Activated B cell treated with CpG ODN at 0.5 μM for 24 hours (primary cell): ENCODE measurements at places on chromosomes 16 and 17.

DNA sequence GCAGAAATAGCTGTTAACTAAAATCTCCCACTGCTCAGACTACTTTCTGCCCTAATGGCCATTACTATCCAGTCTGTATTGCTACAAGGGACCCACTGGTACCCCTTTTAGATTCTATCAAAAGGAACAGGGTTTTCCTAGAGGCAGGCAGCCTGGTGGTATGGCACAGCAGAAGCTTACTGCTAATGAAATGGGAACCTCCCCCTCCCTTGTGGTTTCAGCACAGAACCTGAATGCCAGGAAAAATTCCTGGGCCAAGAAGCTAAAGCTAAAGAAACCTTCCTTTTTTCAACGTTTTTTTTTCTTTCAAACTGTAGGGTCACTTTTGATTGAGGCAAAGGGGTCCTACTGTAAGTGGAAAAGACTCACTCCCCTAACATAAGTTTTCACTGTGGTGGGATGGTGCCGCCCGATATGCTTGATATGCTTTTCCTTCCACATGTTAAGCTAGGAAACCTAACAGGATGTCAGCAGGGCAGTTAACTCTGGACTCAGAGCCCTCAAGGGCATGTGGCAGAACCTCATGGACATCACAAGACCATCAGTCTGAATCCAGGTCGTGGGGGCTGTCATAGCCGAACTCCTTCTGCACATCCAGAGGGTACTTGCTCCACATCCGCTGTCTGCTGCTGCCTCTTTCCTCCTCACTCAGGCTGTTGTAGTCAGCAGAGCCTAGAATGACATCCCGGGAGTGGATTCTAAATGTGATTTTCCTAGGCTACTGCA lies 9.8 kb downstream of the SLC7A6OS start:
- no peak for DNase-seq

DNA sequence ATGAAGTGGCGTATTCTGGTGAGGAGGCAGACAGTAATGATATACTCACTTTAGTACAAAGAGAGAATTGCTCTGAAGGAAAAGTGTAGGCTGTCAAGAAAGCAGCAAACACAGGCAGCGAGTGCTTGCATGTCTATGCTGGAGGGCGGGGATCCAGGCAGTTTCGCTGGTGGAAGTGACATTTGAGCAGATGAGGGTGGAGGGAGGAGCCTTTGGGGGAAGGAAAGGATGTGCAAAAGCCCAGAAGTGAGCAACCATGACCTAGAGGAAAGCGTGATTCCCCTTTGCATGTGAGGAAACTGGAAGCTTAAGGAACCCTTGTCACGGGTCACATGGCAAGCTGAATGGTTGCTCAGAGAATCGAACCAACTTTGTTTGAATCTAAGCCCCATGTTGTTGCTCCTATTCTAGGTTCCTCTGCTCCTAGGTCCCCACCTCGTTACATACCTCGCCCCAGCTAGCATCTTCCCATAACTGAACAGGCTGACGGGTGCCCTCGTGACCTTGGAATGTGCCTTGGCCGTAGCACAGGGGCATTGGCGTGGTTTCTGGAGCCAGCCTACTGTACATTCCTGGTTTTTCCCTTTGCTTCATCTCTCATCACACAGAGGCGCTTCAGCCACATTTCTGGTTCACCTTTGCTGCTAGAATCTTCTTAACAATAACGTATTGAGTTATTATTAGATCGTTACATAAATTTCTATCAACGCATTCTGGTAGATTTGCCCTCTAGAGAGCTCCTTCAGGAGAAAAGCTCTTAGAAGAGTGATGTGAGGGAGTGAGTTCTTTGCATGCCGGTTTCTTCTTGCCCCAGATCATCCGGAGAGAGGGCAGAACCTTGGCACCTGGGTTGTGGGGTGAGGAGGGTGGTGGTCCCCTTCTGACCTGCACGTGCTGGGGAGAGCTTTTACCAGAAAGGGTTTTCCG lies 191.8 kb downstream of the SNX29 start:
- DNase-seq, result no peak

DNA sequence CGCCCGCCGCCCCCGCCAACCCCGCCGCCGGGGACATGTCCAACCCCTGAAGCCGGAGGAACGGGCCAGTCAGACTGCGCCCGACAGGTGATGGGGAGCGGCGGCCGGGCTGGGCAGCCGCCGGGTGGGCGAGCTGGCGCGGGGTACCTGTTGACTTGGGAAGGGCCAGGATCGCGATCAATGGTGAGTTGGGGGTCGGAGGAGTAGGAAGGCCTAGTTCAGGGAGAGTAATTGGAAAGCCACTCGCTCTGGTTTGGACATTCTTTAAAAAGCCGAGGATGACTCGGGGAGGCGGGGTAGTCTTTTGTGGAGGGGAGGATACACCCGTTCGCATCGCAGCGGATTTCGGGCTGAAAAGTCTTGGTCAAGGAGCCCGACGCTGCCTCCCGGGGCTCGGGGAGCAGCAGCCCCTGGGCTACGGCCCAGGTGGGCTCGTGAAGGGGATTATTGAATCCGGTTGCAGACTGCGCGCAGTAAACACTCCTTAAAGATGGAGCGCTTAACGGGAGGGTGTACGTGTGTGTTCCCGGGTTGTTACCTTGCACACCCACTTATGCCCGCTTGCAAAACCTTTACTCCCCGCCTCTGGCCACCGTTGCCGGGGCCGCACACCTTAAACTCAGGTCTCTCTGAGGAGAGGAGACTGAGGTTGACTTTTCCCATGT lies 123.8 kb downstream of the GOSR1 start:
- peak; percentile 39 for DNase-seq

GRCh38 chr16:426115-426905 lies 861 bp downstream of the RAB11FIP3 start:
- DNase-seq, result peak; percentile 30

DNA sequence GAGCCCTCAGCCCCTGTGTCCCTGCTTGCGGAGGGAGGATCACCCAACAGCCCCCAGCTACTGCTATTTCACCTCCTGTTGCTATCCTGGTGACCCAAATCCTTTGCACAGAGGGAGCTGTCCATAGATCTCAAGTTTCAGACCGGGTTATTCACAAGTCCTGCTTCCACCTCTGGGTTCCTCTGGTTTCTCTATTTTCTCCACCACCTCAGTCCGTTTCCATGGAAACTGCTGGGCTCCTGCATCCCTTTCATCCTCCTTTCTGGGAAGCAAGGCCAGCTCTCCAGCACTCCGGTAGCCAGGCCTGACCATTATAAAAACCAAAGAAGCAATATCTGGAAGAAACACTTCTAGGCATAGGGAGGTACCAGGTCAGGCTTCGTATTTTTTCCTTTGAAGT lies 4.8 kb upstream of the CALB2 start:
- no peak for DNase-seq

DNA sequence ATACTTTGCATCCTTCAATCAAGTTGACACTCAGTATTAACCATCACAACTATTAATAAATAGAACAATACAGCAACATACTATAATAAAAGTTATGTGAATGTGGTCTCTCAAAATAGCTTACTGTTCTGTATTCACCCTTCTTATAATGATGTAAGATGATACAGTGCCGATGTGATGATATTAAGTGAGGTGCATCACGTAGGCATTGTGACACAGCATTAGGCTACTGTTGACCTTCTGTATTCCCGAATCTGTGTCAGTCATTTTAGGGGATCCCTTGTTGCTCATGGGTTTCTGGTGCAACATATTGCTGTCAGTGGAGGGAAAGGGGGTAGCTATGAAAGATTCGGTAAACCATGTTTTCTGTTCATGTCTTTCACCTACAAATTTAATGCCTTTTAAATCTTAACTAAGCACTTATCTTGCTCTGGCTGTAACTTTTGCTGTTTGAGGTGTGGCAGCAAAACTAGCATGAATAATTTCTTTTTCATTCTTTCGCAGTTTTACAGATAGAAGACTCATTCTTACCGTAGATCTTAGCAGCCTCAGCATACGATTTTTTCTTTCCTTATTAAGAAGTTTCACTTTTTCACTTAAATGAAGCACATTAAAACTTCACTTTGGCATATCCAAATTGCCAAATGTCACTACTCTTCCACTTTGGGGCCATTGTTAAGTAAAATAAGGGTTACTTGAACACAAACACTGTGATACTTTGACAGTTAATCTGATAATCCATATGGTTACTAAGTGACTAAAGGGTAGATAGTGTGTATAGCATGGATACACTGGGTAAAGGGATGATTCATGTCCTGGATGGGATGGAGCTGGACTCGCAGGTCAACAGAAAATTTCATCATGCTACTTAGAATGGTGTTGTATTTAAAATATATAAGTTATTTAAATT lies 29.6 kb downstream of the NFAT5 start:
- DNase-seq, result no peak

DNA sequence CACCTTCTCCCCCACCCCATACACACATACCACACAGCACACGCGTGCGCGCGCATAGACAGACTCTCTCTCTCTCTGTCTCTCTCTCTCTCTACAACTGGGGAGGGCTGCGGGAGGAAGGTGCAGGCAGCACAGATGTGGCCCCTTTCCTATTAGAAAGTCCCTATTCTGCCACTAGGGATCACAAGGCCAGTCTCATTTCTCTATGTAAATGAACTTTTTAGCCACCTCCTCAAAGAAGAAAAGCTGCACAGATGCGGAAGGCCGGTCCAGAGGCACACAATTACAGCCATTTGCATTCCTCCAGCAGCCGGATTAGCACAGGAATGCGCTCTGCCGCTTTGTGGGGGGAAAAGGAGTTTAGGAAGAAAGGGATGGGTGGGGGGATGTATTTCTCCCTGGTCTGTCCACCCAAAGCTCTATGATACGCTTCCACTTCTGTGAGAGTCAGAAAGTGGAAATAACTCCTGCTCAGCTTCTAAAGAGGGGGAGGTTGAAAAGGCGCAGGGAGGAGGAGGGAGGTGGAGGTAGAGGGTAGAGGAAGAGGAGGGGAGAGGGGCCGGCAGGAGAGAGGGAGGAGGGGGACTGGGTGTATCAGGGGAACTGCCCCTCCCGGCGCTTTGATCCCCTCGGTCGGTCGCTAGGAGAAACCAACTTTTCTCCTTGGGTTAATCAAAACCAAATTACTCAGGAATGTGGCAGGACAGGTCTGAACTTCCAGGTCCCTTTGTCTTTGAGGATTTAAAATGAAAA lies 11.7 kb downstream of the ZFHX3 start:
- no peak for DNase-seq
